IMR-90 (cell line): ENCODE measurements at places on chromosomes 12 and 14. TPM values are rescaled to one million over a fixed set of nuclear protein-coding genes. Genes with fewer than 3 reads are reported as not detected.

DNA sequence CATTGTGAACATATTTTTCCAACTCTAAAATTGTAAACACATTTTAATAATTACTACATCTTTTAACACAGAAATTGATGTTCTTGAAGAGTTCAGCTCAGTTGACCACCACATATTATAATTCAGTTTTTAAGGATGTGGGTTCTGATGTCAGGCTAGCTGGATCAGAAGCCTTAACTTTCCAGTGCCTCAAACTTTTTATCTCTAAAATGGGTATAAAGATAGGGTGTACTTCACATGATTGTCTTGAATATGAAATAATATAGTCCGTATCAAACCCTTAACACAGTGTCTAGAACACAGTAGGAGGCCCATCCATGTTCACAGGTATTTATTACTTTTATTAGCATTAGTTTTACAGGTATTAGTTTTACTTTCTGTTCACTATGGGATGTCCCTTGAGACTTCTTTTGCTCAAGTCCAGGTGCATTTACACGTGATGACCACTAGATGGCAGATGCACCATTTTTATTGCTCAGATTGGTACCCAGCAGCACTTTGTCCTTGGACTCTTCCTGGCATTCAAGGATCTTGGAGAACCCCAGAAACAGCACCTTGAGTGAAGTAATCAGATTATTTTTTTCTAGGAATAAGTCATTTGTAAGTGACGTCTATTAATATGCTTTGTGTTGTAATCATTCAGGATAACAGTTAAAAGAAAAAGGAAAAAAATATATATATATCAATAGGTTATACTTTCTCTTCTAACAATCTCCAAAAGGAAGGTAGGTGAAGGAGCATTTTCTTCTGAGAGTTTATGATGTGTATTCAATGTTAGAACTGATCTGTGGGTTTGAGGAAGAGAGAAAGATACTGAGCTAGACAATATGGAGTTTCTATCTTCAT is 580.2 kb downstream of the ETNK1 start:
- no peaks in the 10 kb centered on the region for H3K36me3 ChIP-seq
- no peaks in the 10 kb centered on the region for H3K4me1 ChIP-seq
- H3K4me3 ChIP-seq: no peak overlapping the region
- no peaks in the 10 kb centered on the region for H3K27me3 ChIP-seq
- DNase-seq: peak; percentile 67

The PTHLH gene
- total RNA-seq: 0.36 and 0.83 TPM in 2 replicates

- H3K4me1 ChIP-seq: no peaks in the 10 kb centered on the region
- no peak overlapping the region for H3K4me3 ChIP-seq
- H3K27ac ChIP-seq: no peak overlapping the region
- DNase-seq: no peak
Observed at GRCh38 chr12:64998371-64999147, 122.5 kb downstream of the WIF1 start.

GRCh38 chr12:6967651-6968100 is 2.8 kb downstream of the PHB2 start:
- H3K27me3 ChIP-seq: no peaks in the 10 kb centered on the region
- H3K4me1 ChIP-seq: peaks cover 4% of the 10 kb centered on the region

The LYZ gene
- not detected in 2 replicates for total RNA-seq

The SLC17A8 gene
- not detected in 2 replicates for total RNA-seq
